ENCODE measurements at places on chromosomes 13 and 19.

DNA sequence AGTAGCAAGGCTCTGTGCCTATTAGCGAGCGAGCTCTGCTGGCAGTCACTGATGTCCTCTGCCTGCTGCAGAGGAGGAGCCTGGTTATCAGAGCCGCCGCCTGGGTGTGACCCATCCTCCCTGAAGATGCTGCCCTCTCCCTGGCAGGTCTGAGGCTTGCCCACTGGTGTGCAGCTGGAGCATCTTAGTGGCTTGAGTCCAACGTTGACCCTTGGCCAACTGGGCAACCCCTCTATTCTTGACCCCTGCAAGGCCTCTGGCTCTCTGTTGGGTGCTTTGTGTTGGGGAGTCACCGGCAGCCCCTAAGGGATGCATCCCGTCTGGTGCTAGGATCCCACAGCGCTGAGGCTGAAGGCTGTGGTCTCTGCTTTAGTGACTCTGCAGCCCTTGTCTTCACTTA, 277.9 kb upstream of the SOX1 start:
- no peak for DNase-seq

DNA sequence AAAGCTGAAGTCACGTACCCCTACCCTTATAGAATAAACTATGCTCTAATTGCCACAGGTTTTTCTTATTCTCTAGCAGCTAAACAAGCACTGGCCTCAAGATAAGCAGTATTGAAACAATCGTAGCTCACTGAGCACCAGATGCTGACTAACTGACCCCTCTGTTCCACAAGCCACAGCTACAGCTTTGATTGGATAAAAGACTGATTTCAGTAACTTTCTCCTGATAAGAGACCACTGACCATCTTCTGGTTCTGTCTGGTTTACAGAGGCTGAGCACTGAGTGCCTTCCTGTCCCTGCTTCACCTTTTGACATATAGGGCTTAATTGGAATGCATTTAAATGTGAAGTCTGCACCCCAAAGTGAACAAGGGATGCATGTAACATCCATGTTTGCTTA, 8.4 kb upstream of the RAP2A start:
- no peak for DNase-seq

- no peak for DNase-seq
These were observed 44.0 kb downstream of the C13orf46 start for GRCh38 chr13:113929628-113930615.

- DNase-seq, result no peak
These were observed 7.7 kb upstream of the LRFN3 start for GRCh38 chr19:35928507-35928906.

- no peak for DNase-seq
These were observed 25.0 kb downstream of the SHC2 start for GRCh38 chr19:435707-436412.

DNA sequence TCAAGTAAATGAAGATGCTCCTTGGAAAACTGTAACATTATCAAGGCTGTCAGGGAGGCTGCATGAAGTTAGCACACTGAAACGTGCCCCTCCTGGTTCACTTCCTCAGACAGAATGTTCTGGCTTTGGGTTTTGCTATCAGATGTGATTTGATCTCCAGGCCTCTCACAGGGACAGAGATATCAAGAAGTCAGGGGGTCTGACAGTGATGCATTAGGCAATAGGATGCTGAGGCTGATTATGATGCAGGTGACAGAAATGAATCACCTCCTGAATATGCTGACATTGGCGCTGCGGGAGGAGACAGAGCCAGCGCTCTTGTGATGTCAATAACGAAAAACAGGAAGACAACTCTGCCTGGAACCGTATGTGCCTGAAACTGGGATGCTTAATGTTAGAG, 278.5 kb downstream of the DCT start:
- DNase-seq, result no peak

GRCh38 chr19:566844-567243, 5.6 kb upstream of the BSG start:
- DNase-seq, result no peak

DNA sequence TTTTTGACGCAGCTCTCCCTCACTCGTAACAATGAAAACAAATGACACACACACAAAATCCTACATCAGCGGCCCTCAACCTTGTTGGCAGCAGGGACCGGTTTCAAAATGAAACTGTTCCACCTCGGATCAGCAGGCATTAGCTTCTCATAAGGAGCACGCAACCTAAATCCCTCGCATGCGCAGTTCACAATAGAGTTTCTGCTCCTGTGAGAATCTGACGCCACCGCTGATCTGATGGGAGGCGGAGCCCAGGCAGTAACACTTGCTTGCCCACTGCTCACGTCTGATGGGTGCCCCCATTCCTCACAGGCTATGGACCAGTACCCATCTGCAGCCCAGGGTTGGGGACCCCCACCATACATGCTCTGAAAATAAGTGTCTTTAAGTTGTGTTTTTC, 43.4 kb downstream of the DHRS12 start:
- DNase-seq, result no peak

DNA sequence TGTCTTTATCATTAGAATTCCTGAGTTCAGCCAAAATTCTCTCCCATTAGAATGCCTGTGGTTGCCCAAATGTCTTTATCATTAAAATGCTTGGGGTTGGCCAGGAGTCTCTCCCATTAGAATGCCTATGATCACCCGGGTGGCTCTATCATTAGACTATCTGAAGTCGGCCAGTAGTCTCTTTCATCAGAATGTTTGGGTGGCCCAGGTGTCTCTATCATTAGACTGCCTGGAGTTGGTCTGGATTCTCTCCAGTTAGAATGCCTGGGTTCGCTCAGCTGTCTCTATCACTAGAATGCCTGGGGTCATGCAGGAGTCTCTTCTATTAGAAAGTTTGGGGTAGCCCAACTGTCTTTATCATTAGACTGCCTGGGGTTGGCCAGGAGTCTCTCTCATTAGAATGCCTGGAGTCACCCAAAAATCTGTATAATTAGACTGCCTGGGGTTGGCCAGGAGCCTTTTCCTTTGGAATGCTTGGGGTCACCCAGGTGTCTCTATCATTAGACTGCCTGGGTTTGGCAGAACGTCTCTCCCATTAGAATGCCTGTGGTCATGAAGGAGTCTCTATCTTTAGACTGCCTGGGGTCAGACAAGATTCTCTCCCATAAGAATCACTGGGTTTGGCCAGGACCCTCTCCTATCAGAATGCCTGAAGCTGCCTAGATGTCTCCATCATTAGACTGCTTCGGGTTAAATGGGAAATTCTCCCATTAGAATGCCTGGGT, 1478.3 kb downstream of the UQCRFS1 start:
- no peak for DNase-seq

DNA sequence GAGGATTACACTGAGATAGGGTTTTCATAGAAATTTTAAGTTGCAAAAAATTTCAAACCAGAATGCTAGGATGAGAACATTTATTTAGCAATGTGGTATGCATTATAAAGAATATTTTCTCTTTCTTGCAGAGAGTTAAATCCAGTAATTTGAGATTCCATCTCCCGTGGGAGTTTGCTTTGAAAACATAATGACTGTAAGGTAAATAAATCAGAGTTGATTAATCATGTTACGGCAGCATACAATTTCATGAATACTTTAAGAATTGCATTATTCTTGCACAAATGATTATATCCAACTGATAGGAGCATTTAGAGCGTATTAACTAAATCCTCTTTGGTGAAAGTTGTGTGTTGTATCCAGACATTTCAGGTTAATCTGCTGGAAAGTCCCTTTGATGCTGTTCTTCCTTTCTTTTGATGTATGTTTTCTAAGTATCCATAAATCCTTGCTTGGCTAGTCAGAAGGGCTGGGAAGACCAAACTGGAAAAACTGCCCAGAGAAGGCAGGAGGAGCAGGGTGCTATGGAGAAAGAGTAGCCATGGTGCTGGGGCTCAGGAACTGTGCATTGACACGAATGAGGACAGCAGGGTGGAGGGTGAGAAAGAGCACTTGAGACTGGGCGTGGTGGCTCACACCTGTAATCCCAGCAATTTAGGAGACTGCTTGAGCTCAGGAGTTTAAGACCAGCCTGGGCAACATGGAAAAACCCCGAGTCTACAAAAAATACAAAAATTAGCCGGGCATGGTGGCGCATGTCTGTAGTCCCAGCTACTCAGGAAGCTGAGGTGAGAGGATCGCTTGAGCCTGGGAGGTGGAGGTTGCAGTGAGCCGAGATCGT, 4.8 kb upstream of the GJA3 start:
- DNase-seq, result no peak

GRCh38 chr19:18309525-18310064, 13.3 kb downstream of the LSM4 start:
- DNase-seq, result no peak
